ENCODE measurements at places on chromosomes 1 and 21. TPM values are rescaled to one million over a fixed set of nuclear protein-coding genes. Genes with fewer than 3 reads are reported as not detected.

Gene KLHDC9
- total RNA-seq, result 5.3 TPM

DNA sequence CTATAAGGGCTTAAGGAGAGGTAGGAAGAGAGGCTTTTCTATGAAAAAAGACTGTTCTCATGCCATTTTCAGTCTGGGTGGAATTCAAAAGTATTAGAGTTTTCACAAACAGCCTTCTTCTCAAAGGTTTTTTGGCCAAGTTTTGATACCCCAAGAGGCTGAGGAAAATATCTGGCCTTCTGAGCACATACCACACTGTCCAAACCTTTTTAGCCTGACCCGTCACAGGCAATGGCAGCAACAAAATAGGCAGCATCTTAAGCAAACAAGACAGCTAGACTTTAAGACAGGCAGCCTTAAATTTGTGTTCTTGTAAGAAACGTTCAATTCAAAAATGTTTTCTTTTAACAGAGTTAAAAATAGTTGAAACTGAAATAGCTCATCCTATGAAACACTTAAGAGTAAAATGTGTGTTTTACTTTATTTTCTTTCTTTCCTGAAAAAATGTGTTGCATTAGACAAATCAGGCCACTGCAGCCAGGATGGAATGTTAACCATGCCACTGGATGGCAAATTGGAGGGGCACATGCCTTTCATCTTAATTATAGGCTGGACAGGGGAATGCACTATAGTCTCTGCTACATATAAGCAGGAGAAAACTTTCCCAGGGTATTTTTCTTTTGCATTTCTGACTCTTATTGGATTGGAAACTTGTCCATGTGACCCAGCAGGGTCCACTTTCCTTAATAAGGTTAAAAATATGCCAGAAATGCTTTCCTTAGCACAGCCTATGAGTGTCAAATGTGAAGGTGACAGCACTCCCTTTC, 315.0 kb downstream of the TGFB2 start:
- no peak for DNase-seq

Gene SLC9C2
- total RNA-seq, result not detected

GRCh38 chr1:241574154-241574553, 42.0 kb downstream of the KMO start:
- no peak for DNase-seq

Gene TFAP2E
- 0.40 TPM for total RNA-seq

GRCh38 chr1:181986907-181987305, 74.6 kb downstream of the ZNF648 start:
- DNase-seq, result no peak

Gene CR2
- not detected for total RNA-seq

- no peak for DNase-seq
These were observed 734 bp downstream of the MED18 start for GRCh38 chr1:28329395-28330153.

DNA sequence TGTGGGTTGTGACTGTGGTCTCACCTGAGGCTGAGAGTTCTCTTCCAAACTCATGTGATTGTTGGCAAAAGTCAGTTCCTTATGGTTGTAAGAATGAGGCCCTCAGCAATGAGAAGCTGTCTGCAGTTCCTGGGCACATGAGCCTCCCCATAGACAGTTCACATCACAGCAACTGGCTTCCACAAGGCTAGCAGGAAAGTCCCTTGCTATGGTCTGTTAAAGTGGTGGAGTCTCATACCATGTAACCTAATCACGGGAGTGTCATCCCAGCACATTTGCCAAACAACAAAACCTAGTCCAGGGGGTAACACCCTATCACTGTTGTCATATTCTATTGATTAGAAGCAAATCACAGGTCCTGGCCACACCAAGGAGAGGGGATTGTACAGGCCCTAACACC, 163.8 kb downstream of the BACH1 start:
- no peak for DNase-seq

GRCh38 chr21:28992526-28993292, at the start of gene LTN1:
Gene LTN1 (minus strand): TSS chr21:28992877. CDS start chr21:28992805, 72 bp downstream.
- peak; percentile 97 for DNase-seq

- no peak for DNase-seq
These were observed 147 bp downstream of the CLSTN1 start for GRCh38 chr1:9823693-9823942.

Gene C1orf50
- total RNA-seq, result 4.1 TPM

GRCh38 chr1:230382001-230382491, 44.1 kb downstream of the PGBD5 start:
- no peak for DNase-seq

- no peak for DNase-seq
These were observed 1.3 kb downstream of the BRINP3 start for GRCh38 chr1:190476321-190476720.

DNA sequence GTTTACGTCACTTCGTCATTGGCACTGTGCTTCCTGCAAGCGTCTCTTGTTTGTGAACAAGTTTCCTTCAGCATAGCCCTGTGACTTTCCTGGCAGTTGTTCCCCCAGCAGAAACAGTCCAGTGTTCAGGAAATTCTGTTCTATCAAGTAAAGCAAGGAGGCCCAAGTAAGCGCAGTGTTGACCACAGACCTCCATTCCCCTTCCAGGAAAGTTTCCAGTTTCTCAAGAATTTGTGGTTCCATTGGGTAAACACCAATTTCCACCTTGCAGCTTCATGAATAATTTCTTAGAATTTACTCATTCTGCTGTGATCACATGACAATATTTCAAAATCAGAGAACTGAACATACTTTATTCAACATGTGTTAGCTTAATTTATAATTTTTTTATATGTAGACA, 88.5 kb upstream of the ETV3 start:
- DNase-seq, result no peak

Gene ASTN1
- total RNA-seq, result 0.47 TPM

DNA sequence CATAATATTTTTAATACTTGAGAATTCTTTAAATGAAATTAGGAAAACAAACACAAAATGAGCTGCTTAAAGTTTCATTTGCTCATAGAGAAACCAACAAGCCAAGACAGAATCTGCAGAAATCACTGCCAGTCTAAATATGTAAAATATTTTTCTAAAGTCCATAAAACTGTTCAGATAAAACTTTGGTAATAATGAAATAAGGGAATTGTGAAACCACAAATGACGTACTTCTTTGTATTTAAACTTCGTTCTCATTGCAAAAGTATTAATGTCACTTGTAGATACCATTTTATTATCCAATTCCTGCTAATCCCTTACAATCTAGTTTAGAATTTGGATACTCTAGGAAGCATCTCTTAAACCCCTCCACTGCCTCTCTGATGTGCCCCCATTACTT, 234.5 kb upstream of the NEGR1 start:
- DNase-seq, result no peak

Gene CHRM3
- total RNA-seq, result 0.62 TPM

DNA sequence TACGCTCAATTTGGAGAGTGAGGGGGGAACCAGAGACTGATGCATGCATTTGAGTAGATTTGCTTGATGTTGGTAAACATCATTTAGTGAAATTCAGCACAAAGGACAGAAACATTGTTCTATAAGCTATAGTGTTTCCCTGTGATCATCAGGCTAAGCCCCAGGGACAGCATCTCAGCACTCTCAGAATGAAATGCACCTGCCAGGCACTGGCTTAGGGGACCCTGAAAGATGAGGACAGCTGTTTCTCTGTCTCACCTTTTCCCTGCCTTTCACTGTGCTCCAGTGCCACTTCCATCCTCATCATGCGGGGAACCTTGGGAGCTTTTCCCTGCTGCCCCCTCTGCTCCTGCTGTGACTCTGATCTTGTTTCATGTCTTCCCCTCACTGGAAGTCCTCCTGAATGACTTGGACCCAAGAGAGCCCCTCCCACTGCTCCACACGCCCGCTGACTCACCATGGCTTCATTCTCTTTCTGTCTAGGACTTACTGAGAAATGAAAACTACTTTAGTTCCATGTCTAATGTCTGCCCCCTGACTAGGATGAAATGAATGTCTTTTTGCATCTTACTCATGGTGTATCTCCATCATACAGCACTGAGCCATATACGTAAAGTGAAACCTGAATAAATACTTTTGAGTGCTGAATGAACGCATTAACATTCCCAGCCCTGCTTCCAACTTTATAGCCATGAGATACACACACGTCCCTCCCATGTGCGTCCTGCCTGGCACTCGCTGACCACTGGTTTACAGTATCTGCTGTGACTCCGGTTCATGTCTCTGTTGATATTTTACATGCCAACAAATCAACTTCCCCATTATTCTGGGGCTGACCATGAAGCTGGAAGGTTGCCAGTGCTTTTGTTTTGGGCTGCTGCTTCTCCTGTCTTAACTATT, 182.0 kb downstream of the PCP4 start:
- DNase-seq, result no peak

Gene ANGEL2
- 72.2 TPM for total RNA-seq

Gene TMEM125
- not detected for total RNA-seq

DNA sequence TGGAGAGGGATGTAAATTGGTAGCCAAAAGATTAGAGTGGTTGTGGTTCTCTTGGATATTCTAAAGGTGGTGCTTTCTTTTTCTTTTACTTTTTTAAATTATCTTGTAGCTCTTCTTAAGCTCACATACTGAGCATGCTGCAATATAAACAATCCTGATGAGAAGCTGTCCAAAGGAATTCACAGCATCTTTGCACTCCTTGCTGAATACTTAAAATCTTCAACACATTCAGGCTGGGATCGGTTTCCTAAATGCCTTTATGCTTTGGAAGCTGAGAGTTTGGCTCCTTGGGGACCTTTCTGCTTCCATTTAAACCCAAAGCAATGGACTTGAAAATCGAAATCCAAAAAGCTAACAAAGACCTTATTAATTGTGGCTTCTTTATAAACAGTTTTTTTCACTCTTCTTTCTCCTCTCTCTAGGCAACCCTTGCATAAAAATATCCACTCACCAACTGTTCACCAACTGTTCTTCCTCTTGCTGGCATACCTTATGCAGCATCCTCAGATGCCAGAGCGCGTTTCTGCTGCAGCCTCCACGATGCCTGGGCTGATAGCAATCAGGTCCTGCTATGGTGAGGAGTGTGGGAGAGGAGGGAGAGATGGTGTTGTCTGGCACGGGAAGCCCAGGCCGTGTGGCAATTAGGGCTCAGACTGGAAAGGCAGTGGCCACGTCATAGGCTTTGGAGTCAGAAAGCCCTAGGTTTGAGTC, 535.8 kb upstream of the DAB1 start:
- DNase-seq, result no peak

DNA sequence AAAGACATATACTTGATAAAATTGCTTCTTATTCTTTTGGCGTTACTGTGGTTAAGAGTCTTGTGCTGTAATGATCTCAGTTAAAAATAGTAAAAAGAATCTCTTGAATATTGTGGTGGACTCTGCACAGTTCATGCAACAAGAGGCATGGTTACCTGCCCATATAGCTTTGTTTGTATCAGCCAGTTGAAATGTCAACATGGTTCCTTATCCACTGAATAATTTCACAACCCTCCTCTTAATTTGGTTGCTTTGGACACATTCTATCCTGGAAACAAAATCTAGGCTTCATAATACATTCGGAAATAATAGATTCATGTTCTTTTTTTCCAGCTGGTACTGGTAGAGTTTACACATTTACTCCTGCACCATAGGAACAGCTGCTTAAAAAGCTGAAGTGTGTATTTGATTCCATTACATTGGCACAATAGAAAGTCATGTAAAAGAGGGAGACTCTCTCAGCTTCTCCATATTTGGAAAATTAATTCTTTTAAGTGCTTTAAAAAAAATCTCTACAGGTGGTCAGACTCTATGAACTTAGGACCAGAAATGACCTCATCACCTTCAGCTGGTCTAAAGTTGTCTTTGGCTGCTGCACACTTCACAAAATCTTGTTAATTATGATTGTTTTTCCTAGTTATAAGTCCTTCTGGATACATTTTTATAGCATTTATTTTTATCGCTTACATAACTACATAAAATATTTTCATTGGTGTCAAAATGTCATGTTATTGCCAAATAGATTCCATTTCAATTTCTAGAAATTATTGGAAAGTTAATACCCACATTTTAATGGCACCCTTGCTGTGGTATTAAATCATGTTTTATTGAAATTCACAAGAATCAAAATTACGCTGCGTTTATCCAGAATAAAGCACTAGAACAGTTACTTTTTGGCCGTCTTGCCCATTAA, 100.2 kb downstream of the LTN1 start:
- DNase-seq, result no peak

GRCh38 chr1:64856553-64856952, 109.8 kb downstream of the JAK1 start:
- DNase-seq, result no peak

DNA sequence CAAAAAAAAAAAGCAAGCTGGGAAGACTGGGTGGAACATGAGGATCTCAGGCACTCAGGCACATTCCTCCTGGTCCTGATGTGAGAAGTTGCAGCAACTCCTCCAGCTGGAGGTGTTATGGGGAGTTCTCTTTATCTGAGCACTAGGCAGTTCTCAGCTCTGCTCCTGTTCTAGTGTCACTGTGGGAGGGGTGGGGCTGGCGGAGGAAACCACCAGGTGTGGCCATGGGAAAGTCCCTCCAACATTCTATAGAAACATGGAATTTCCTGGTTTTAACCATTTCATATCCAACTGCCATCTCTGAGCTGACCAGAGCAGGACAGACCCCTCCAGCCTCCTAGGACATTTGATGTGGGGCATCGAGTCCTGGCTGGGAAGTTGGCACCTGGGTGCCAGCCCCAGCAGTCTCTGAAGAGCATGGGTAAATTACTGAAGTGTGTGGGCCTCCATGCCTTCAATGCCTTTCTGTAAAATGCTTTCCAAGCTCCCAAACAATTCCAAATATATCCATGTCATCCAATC, 804 bp upstream of the IKBKE start:
- no peak for DNase-seq

GRCh38 chr1:159647616-159648015, 60.0 kb downstream of the APCS start:
- no peak for DNase-seq

DNA sequence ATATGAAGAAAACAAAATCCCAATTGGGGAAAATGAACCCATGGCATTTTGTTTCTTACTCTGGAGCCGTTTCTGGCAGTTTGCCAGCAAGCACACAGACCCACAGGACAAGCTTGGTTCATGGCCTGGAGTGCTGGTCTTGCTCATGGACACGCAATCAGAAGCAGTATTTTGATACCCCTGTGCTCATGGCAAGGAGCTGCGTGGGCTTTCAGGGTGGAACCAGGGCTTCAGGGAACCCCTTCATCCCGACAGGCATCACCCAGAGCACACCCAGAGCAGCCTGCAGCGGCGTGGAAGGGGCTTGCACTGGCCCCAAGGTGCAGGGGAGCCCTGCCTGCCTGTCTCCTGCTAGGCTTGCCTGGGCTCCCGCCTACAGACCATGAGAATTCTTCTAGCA, 45.4 kb upstream of the PCBP3 start:
- no peak for DNase-seq

Gene BCAS2
- 36.2 TPM for total RNA-seq

DNA sequence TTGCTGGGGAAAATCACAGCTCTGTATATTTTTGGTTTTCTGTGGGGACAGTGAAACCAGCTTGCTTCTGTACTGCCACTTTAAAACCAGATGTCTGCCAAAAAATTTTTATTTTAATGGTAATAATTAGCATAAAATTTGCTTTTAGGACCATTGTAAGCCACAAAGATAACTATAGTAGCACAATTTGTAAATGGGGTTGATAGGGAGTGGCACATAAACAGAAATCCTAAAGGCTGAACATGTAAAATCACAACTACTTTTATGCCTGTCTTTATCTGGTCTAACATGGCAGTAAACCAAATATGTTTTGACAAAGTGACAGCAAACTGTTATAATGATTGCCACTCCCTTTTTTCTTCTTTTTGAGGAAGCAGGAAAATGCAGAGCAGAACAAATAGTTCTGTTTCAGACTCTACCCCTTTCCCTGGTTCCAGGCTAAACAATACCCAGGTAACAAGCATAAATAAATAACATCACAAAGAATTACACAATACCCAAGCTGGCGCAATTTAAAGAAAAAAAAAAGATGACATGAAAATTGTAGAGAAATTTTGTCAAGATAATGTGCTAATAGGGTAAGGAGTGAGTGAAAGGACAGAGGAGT, 24.0 kb upstream of the CCDC181 start:
- no peak for DNase-seq

Gene S100A10
- 373 TPM for total RNA-seq
